ENCODE measurements at places on chromosomes 7 and 10. TPM values are rescaled to one million over a fixed set of nuclear protein-coding genes. Genes with fewer than 3 reads are reported as not detected.

GRCh38 chr7:95972523-95972922 lies 200.2 kb downstream of the DYNC1I1 start:
- DNase-seq = no peak

DNA sequence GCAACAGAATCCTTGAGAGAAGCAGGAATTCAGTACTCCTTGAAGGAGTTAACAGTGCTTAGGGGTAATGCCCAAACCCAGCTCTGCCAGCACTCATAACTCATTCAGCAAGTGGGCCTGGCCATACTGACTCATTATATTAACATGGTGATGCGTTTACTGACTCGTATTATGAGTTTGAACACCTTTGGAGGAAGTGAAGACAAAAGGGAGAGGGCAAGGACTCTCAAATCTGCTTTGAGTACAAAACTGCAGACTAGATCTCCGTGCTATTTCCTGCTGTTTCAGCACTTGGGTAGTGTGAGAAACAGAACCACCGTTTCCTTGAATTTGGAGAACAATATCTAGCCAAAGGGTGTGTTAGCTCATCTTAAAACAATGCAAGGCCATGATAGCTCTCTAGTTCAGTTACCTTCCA lies 30.8 kb downstream of the SLC16A9 start:
- DNase-seq = no peak

GRCh38 chr10:32357056-32357735 lies 10.2 kb upstream of the EPC1 start:
- DNase-seq = no peak

GRCh38 chr10:86708068-86708782 lies 39.9 kb downstream of the LDB3 start:
- no peak for DNase-seq

DNA sequence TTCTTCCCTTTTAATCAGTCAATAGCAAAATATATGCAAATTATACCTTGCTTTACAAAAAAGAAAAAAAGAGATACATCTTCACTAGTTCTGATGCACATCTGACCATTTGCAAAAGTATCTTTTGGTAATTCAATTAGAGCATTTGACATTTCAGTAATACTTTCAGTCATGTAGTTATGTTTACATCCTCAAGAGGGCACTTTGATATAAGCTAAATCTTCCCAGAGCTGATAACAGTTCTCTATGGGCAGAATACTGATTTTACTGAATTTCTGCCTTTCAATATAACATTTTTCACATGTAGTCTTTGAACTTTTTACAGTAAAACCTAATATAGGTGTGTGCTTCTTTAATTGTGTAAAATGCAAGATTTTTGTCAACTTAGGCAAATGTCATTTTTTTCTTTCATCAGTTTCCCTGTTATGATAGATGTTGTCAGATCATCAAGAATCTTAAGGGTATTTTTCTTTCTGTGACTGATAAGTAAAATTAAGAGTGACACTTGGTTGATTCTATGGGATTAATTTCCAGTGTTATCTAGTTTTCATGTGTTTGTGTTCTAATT lies 703.5 kb upstream of the SEMA3D start:
- peak; percentile 5 for DNase-seq

- no peak for DNase-seq
Measured at GRCh38 chr10:86799188-86799845, 42.9 kb downstream of the BMPR1A start.

DNA sequence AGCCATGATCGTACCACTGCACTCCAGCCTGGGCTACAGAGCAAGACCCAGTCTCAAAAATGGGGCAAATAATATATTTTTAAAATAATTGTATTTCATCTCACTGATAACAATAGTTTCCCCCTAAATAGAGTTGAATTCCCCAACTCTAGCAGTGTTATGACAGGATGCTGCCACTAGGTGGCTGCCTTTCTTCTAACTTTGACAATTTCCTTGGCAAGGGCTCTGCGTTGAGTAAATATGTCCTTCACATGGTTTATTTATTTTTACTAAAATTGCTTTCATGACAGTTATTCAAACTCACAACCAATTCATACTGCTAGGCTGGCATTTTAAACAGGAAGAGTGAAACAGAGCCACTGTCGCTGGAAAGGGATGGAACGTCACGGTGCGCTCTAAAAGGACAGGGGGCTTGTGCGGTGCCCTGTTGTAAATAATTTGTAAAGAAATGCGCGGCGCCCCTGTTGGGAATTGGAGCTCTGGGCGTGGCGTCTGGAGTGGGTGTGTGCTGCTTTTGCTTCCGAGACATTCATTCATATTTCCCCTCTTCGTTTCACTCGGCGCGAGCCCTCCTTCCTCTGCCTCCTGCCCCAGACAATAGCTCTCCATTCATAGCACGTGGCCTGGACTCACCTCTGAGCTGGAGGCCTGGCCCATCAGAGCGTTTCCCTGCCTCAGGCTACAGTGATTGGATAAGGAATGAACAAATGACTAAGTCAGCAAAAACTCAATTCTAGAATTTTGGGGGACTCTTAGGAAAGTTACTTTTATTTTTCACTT lies 20.5 kb upstream of the PITRM1 start:
- peak; percentile 66 for DNase-seq

DNA sequence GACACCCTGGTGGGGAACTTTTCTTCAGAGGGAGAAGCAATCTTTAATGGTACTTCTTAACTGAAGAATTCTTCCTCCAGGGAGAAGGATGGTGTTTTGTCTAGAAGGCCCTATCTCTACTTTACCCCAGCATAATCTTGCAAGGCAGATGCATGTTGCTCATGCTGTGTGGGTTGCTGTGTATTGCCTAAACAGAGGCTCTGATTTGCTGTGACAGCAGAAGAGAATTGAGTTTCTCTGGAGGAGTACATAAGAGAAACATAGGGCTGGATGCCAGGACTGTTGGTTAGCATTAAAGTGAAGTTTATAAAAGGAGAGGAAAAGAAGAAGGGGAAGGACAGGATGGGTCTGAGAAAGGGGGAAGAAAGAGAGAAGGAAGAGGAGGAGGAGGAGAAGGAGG lies 248.1 kb upstream of the HPS1 start:
- no peak for DNase-seq

- DNase-seq = peak; percentile 74
Measured at GRCh38 chr7:93119191-93119905, 1.6 kb upstream of the SAMD9 start.

- no peak for DNase-seq
Measured at GRCh38 chr10:79460687-79461086, 15.3 kb upstream of the ZCCHC24 start.

DNA sequence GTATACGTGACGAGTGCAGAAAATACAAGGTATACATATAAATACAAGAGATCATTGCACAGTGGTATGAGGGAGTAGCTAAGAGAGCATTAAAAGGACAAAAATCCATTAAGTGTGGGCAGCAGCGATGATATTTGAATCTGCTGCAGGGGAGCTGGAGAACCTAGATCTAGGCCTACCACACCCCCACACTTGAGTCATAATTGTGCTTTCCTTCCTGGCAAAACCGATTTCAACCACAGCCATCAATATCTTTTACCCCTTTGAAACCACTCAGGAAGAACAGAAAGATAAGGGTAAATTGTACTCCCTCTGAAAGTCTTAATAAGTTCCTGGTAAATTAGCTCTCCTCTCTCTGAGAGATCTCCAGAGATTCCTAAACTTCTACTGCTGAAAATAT lies 345.0 kb downstream of the SORCS1 start:
- no peak for DNase-seq

- DNase-seq = no peak
Measured at GRCh38 chr7:50724526-50725520, 57.9 kb downstream of the GRB10 start.

DNA sequence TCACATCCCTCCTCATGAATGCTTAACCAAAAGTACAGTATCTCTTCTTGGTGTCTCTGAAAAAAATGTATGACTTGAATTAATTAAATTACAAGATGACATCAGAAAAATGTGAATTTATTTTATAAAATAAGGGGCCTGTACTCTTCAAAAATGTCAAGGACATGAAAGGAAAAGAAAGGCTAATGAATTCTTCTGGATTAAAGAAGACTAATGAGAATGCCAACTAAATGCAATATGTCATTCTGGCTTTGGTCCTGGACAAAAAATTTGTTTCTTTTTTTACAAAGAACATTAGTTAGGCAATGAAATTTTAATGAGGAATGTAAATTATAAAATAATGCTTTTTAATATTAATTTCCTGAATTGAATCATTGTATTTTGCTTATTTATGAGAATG lies 1125.7 kb downstream of the DNAJB9 start:
- DNase-seq = no peak

DNA sequence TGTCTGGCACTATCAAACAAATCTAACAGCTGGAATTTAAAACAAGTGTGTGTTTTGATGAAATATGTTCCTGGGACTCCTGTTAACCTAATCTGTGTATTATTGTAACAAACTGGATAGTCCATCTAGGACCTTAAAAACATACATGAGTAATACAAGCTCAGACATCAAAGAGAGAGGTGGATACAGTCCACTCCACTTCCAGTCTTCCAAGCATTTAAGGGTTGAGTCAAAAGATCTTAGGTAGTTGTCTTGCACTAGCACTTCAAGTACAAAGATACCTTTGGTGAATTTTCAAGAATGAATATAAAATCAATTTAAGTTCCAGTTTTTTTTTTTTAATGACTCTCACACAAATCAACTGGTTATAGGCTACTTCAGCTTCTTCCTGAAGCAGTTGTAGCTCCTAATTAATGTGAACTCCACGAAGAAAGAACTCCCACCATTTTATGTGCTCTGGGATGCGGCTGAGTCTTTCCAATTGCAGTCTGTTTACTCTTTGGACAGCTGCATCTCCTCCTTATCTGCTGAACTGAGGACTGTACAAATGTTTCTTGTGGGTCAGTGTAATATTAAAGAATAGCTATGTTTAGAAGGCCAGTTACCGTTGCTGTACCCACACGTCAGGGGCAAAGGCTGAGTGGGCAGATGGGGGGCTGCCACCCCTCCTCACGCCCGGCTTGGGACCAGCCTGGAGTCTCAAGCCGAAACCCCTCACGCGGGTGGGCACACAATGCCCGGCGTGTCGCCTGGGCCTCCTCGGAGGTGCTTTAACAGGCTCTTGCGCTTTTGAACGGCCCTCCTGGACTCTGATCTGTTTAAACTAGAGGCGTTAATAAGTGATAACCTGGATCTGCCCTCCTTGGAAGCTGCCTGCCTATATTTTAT lies 2.9 kb upstream of the IGF2BP3 start:
- DNase-seq = peak; percentile 53

DNA sequence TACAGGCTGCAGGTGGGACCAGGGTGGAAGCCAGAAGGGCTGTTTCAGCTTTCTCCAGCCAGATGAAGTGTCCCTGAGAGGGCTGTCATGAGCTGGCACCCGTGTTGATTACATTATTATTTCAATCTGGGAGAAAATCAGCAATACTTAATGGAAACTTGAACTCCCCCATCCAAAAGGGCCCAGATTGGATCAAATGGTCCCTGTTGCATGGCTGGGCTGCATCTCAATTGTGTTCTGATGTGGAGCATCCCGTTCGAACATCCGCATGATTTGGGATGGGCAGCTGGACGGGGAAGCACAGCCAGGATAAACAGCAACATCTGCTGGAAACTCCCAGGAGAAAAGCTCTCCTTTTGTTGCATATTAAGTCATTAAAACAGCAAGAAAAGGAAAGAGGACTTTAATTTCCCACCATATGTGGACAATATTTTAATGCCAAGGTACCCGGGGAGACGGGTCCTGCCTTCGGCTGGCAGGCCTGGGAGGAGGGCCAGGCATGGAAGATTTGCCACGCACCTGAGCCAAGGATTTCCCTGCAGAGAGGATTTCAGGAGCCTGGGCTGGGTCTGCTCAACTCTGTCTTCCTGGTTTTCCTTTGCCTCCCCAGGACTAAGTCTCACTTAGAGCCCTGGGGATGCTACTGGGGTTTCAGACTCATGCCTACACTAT lies 52.4 kb downstream of the NPTX2 start:
- DNase-seq = no peak

DNA sequence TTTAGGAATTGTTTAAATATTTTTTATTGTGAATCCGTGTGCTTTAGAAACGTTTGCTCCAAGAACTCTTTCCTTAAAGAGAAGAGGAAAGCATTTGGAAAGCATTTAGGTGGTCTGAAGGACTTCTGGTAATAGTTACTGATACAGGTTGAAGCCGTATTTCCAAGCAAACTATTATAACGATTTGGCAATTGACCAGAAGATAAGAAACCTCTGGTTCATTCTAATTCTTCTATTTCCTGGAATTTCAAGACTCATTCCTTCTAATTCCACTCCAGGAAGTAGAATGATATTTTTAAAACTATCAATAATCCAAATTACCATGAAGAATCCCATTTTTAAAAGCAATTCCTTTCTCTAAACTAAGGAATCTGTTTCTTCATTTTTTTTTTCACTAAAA lies 158.9 kb upstream of the AGR3 start:
- no peak for DNase-seq

DNA sequence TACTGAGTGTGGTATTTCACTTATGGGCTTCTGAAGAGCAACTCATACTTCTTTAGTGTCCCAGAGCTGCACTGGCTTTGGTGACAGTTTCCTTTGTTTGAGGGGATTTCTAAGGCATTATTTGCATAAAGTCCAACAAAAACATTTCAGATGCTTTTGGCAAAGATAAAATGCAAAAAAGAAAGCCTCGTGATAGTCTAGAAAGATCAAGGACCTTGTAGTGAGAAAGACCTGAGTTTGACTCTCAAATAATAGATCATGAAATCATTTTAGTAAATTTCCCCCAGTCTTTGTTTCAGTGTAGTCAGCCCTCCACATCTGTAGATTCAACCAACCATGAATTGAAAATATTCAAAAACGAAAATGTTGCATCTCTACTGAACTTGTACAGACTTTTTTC lies 107.4 kb downstream of the EEPD1 start:
- DNase-seq = no peak

Gene PLEKHS1
- 0.84 TPM for total RNA-seq

Gene SEC31B
- total RNA-seq = 0.10 TPM

Gene SCART1
- total RNA-seq = 0.10 TPM

Gene ANKRD1
- 0.29 TPM for total RNA-seq

Gene PLPP4
- total RNA-seq = 16.4 TPM

Gene FAM25A
- total RNA-seq = not detected

Gene UNC5B
- 25.3 TPM for total RNA-seq
